ENCODE measurements at places on chromosomes 16 and 17.

DNA sequence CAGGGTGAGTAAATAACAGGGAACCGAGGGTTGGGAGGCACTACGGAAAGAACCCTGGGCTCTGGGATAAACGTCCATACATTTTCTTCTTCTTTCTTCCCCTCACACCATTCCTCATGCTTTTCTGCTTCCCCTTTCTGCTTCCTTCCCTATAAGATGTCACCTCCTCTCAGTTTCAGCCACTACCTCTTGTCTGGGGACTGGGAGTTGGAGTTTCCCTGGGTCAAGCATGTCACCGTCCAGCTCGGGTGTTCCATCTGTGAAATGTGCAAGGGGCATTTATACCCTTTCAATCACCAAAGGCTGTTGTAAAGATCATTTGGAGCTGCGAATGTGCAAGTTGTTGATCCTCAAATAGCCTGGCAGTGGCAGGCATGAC, 17.5 kb upstream of the CCL22 start:
- no peak for DNase-seq

DNA sequence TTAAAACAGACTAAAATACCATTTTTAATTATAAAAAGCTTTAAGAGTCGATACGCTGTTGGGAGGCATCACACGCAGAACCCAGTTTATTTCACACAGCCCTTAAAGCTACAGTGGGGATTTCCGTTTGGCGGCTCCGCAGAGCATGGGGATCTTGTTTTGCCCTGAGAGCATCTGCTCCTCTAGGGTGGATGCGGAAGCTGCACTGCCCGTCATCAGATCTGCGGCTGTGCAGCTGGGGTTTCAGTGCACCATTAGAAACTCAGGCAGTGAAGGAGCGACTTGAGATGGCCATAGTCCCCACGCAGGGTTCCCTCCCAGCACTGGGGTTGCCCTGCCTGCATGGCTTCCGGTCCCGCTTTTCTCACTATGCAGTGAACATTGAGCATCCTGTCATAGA, 62.2 kb upstream of the CHMP6 start:
- no peak for DNase-seq

DNA sequence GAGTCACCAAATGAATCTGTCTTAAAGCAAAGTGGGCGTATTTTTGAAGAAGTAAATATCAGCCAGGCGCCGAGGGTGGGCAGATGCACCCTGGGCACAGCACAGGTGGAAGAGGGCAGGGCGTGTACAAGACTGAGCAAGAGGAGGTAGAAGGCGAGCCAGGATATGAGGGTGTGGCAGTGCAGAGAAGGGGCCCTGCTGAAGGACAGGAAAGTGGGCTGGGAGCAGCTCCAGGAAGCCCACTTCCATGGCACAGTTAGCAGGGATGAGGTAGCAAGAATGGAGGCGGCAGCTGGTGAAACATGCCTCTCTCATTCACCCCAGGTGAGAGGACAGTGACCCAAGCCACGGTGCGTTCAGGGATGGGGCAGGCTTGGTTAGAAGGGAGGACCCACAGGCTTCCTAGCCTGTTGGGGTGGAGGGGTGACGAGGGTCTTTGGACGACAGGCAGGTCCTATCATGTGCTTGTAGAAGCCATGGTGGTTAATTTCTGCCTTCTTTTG, 149.3 kb downstream of the CLEC16A start:
- DNase-seq, result no peak

DNA sequence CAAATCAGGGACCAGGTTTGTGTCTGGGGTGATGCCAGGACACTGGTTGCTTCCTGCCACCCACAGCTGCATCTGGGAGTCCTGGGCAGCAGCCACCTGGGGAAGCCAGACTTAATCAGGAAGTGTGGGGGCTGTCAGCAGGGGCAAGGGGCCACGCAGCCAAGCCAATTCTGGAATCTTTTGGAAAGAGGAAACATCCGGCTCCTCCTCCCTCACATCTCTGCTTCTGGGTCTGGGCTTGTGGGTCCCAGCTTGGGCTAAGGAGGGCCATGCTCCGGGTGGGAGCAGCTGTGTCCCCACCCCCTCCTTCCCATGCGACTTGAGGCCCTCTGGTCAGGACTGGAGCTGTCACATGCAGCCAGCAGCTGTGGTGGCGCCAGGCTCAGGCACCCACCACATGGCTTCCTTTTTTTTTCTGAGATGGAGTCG, 37.0 kb upstream of the CCDC182 start:
- no peak for DNase-seq

DNA sequence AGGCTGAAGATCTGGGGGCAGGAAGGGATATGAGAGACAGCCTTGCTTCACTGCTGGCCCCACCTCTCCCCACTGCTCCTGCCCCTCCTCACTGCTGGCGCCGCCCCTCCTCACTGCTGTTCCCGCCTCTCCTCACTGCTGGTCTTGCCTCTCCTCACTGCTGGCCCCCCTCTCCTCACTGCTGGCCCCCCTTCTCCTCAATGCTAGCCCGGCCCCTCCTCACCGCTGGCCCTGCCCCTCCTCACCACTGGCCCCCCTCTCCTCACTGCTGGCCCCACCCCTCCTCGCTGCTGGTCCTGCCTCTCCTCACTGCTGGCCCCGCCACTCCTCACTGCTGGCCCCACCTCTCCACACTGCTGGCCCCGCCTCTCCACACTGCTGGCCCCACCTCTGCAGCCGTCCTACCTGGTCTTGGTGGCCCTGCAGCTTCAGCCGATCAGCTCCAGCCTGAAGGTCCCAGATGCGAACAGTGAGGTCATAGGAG, 9.5 kb upstream of the PAM16 start:
- DNase-seq, result no peak

- DNase-seq, result no peak
Measured at GRCh38 chr17:48589831-48590606, at the start of gene HOXB3. HOXB3 (minus strand) TSS chr17:48590241; CDS start chr17:48552474, 37,767 bp downstream.

DNA sequence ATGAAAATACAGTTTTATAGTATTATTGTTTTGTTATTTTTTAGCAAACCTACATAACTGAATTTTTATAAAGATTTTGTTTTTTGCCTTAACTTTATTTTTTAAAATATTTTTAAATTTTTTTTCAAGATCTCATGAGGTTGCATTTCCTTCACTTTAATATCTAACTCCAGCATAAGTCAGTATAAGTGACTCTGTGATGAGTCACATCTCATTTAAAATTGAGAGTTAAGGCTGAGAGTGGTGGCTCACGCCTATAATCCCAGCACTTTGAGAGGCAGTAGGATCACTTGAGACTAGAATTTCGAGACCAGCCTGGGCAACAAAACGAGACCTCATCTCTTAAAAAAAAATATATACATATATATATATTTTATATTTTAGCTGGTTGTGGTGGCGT, 44.0 kb downstream of the NLK start:
- no peak for DNase-seq

- DNase-seq, result no peak
Measured at GRCh38 chr17:55735731-55736405, 13.2 kb upstream of the TMEM100 start.

DNA sequence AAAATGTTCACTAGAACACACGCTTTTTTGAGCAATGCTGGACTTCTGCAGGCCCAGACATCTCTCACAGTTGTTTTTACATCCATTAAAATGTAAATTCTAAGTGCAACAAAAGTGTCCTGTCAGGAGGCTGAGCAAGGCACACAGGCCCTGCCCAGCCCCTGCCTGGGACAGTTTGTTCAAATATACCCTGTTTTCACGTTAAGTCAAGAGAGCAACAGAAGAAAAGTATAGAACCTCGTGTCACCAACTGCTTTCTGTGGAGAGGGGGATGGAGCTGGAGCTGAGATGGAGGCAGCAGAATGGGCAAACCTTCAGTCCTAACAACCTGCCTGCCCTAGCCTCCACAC, 4.3 kb upstream of the HOXB2 start:
- no peak for DNase-seq

DNA sequence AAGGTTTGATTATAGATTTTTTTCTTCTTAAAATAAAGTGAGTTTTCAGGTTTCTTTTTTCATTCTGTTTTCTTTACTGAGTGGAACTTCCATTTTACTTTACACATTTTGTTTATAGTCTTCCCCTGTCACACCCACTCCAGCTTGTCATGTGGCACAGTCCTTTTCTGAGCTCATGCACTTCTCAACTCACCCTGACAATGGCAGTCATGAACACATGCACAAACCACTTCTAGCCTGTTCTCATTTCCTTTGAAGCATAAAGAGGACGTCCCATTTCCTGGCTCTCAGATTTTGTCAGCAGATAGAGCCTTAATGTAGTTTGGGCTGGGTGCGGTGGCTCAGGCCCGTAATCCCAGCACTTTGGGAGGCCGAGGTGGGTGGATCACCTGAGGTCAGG, 168.0 kb downstream of the AHSP start:
- DNase-seq, result no peak

DNA sequence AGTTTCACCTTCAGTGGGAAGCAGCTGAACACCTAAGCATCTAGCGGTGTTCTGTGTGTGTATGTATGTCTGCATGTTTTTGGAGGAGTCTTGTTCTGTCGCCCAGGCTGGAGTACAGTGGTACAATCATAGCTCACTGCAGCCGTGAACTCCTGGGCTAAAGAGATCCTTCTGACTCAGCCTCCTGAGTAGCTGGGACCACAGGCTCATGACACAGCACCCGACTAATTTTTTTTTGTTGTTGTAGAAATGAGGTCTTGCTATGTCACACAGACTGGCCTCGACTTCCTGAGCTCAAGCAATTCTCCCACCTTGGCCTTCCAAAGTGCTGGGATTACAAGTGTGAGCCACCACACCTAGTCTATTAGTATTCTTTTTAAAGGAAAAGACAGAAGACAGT, 30.2 kb upstream of the FAAP100 start:
- DNase-seq, result no peak

DNA sequence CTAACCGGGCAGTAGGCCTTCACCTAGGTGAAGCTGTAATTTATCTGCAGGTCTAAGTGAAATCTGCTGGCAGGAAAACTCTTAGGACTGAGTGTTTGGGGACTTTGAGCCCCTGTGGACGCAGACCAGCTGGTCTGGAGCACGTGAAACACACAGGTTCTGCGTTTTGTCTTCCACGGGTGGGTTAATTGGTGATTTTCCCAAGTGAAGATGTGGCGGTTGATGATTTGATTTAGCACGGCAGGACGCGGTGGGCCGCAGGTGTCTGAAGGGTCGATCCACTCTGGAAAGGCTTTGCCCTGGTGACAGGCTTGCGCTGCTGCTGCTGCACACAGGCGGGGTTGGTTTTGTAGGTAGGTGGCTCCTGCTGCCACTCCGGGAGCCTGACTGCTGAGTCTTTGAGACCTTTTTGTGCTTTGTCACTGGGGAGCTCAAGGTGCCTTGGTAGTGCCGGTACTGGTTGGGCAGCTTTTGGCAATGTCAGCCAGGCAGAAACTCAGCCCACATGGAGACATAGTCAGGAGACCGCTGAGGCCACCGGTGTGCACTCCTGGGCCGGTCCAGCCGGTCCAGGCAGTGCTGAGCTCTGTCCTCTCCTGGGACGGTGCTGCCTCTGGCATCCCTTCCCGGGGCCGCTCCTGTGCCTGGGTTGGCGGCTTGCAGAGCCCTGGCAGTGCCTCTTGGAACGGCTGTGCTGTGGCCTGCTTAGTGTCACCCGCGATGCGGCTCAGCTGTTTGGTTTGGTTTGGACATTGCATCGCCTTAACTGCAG, 2.3 kb downstream of the BAIAP2 start:
- no peak for DNase-seq

- DNase-seq, result no peak
Measured at GRCh38 chr17:66087073-66087472, 104.9 kb downstream of the CEP112 start.

DNA sequence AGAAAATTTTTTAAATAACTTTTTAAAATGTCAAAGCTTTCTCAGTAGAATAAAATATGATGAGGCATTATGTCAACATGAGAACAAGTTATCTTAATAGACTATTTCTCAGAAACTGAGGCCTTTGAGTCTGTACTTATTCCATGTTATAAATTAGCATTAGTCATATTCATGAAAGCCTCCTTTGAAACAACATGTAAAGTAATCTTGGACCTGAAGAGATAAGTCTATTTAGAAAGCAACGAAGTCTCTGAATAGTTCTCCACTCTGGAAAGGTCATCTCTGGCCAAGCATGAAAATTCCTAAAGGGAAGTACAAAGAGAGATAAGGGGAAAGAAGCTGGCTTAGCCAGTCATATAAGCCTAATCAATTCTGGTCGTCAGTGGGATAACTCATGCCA, 150.8 kb downstream of the CYB561 start:
- no peak for DNase-seq

- no peak for DNase-seq
Measured at GRCh38 chr17:69913216-69913615, 161.8 kb upstream of the KCNJ16 start.

- DNase-seq, result no peak
Measured at GRCh38 chr16:1949507-1949906, 5.0 kb downstream of the RPL3L start.

DNA sequence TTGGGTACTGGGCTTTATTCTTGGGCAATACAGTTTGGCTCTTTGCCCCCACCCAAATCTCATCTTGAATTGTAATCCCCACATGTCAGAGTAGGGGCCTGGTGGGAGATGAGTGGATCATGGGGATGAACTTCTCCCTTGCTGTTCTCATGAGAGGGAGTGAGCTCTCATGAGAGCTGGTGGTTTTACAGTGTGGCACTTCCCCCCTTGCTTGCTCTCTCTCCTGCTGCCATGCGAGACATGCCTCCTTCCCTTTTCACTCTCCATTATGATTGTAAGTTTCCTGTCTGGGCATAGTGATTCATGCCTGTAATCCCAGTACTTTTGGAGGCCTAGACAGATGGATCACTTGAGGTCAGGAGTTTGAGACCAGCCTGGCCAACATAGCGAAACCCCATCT, 18.1 kb upstream of the CNEP1R1 start:
- no peak for DNase-seq

DNA sequence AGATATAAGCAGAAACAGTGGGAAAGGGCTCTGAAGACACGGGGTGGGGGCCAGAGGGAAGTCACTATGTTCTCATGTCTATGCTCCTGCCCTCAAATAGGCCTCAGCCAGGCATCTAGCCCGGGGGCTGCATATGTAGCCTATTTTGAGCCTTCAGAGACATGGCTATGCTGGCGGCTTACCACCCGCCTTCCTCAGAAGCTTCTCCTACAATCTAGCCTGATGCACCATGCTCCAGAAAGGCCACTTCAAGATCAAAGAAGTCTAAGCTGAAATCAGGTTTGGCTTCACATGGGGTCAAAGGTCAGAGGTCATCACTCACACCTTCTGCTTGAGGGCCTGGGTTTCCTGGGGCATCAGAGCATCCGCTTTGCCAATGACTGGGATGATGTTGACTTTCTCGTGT, 1.6 kb downstream of the SEPTIN1 start:
- DNase-seq, result no peak

DNA sequence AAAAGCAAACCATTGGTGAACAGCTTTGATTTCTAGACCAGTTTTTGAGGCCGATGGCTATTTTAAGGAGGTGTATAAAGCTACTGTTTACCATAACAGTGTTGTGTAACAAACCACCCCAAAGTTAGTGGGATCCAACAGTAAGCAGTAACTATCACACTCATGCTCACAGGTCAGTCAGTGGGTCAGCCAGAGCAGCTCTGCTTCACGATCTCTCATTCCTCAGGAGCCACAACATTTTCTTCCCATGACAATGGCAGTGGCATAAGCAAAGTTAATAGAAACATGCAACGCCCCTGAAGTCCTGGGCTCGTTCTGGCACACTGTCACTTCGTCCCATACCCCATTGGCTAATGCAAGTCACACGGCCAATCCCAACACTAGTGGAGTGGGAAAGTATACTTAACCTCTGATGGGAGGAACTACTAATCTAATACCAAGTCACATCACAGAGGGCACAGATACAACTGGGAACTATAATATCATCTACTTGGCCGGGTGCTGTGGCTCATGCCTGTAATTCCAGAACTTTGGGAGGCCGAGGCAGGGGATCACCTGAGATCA, 28.0 kb upstream of the B4GALNT2 start:
- no peak for DNase-seq

- DNase-seq, result no peak
Measured at GRCh38 chr17:71337938-71338337, 782.9 kb upstream of the SOX9 start.

- no peak for DNase-seq
Measured at GRCh38 chr17:76570877-76571471, 14.7 kb downstream of the ST6GALNAC2 start.
